ENCODE measurements at places on chromosomes 2 and 18.

- DNase-seq = no peak
These were observed 85.8 kb downstream of the PLEKHM3 start for GRCh38 chr2:207939342-207940108.

DNA sequence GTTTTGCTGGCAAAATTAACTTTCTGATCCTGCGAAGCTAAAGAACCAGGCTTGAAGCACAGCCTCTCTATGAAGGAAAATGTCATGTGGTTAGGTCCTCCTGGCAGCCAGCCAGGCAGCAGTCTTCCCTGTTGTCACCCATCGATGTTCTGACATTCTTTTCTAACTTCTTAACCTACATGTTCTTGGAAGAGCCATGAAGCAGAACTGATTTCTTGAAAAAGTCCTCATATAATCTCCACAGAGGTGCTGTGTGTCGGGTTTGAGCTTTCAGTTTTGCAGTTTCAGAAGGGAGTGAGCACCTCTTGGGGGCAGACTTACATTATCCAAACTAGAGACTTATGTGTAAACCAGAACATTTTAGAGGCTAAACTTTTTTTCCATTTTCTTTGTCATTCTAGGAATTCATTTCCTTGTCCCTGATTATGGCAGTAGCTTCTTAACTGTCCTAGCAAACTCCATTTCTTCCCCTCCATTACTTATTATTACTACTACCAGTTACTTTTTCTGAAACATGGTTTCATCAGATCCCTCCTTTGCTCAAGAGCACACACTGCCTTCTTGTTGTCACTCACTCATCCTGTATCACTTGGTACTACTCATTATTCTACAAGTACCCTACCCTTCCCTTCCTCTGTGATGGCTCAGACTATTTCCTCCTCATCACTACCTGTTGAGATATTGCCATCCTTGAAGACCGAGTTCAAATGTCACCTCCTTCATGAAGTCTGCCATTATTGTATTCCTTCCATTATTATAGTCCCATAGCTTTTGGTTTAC, 31.1 kb downstream of the DOK1 start:
- no peak for DNase-seq

- no peak for DNase-seq
These were observed 68.4 kb downstream of the ID2 start for GRCh38 chr2:8750221-8750620.

GRCh38 chr2:25920336-25920735, 42.0 kb upstream of the ASXL2 start:
- no peak for DNase-seq

GRCh38 chr2:96301865-96302264, 3.5 kb downstream of the SNRNP200 start:
- no peak for DNase-seq

GRCh38 chr2:137383391-137383790, 580.9 kb upstream of the HNMT start:
- DNase-seq = no peak

DNA sequence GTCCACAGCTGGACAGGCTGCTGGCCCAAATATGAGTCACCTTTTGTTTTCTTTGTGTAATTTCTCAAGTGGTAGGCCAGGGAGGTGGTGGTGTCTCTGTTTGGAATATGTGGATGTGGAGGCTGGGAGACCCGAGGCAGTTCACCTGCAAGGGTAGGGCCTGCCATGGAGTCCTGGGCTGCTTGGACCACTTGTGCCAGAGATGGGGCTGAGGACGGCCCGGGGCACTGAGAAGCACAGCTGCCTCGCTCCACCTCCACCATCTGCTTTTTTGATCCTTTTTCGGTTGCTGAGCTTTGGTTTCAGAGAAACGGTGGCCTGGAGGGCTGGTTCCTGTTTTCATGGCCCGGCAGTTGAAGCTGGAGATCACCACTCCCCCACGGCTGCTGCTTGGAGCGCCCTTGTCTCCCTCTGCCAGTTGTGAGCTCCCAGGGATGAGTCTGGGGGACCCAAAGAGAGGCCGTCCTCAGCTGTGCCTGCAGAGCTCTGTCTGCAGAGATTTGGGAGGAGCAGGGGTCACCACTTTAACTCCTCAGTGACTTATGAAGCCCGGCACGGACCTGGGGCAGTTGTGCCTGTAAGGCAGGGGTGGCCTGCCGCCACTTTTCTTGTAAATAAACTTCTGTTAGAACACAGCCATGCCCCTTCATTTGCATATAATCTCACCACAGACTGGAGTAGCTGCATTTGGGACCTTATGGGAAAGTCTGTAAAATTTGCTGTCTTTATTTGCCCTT, 67.6 kb upstream of the MCFD2 start:
- DNase-seq = no peak

- DNase-seq = no peak
These were observed 2045.3 kb upstream of the PIK3C3 start for GRCh38 chr18:39909706-39910105.

GRCh38 chr2:159728629-159729028, 16.3 kb downstream of the MARCHF7 start:
- no peak for DNase-seq

GRCh38 chr18:75362435-75362834, 65.1 kb downstream of the SMIM21 start:
- DNase-seq = no peak

DNA sequence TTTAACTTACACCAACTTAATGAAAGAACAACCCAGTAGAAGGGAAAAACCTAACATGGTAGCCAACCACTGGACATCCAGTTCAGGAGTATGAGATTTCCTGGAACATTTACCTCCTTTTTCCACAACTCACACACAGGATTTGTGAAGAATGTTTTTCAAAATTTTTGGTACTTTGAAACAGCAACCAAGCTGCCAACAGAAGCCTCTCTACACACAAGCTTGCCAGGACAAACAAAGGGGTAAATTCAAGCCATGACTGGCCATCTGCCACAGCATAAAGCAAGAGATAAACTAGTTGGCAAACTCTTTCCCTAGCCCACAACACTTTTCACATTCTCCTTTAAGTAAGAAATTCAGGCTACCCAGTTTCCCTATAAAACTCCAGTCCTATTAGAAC, 21.4 kb downstream of the MGAT4A start:
- DNase-seq = no peak

DNA sequence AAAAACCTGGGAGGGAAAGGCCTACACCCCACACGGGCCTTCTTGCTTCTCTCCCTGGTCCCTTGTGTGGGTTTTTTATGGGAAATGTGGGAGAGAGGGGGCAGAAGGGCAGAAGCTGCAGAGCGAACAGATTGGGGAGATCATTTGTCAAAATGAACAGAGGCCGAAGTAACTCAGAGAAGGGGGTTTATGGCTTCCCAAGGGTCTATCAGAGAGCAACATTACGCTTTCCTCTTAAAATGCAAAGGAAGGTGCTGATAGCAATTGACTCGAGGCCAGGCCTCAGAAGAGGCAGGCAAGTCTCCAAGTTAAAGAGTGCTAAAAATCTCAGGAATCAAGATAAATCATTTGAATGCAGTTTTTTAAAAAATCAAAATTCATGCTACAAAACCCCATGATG, 101.5 kb downstream of the SGPP2 start:
- DNase-seq = no peak

DNA sequence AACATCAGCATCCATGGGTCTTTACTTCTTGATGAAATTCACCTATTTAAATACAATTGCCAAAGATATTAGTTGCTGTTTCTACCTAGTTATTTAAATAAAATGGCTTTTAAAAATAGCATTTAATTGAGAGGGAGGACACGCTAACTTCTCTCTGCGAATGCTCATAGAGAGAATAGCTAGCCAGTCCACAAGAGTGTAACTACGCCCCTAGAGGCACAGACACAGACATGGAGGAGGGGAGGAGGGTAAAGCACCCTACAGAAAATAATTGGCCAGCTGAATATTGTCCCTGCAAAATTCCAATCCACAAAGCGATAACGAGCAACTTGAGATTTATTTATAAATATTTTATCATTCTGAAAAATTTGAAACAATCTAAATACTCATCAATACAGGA, 97.0 kb upstream of the PAPOLG start:
- DNase-seq = no peak

- no peak for DNase-seq
These were observed 204.5 kb upstream of the LRATD1 start for GRCh38 chr2:14428056-14428455.

GRCh38 chr2:104425850-104426595, 427.9 kb upstream of the POU3F3 start:
- DNase-seq = no peak

- DNase-seq = no peak
These were observed 88.5 kb downstream of the ZEB2 start for GRCh38 chr2:144431392-144431783.

- no peak for DNase-seq
These were observed 159.2 kb upstream of the ID2 start for GRCh38 chr2:8522687-8523086.

DNA sequence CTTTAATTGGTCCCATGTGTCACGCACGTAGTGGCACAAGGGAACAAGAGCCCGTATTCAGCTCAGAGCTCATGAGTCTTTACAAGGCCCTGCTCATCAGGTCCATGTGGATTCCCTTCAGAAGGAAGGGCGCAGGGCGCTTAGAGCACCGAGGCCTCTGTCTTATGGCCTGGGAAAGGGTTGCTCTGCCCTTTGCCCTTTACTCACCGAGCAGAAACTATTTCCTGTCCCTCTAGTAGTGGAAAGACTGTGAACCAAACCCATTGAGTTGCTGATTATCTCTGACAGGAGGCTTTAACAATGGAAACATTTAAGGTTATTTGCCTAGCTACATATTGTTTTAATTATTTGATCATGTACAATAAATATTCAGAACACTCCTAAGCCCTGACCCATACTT, 102.0 kb upstream of the ACAA2 start:
- no peak for DNase-seq

DNA sequence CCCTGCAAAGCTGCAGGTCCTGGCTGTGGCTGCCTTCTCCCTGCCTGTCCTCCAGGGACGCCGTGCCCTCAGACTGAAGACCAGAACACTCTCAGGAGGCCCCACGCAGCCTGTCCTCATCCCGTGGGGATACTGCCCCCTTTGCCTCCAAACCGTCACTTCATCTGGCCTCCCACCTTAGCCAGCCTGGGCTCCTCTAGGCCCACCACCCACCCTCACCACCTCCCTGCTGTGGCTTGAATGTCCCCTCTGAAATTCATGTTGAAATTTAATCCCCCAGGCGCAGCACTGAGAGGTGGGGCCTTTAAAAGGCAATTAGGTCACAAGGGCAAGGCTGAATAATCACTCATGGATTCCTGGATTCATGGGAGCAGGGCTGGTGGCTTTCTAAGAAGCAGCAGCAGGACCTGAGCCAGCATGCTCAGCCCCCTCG, 198.2 kb downstream of the SEPTIN10 start:
- no peak for DNase-seq

DNA sequence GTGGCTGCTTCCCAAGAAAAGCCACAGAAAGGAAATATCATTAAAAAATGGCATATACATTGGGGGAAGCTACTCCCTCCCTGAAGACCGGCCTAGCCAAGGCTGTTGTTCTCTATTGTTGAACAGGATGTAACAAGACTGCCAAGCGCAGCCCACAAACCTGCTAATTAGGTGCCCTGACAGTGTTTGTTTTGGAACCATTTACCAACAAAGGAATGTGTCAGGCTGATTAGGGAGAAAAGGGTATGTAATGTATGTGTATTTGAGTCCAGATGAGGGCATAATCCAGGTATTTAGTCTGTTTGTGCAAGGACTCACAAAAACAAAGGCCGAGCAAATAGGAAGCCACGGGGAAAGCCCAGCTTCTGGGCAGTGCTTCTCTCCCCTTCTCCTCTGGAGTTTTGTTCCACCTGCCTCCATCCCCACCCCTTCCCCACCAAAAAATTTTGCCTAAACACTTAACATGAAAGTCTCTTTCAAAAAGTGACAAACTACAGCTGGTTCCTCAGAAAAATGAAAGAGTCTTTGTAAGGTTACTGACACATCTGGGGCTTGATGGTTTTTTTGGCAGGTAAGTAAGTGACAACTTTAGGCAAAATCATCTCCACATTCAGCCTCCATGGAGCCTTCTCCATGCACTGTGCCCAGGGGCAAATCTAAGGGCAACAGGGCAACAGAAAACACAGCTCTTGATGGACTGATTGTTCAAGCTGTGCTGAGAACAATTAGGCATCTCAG, 78.3 kb upstream of the FZD5 start:
- no peak for DNase-seq

DNA sequence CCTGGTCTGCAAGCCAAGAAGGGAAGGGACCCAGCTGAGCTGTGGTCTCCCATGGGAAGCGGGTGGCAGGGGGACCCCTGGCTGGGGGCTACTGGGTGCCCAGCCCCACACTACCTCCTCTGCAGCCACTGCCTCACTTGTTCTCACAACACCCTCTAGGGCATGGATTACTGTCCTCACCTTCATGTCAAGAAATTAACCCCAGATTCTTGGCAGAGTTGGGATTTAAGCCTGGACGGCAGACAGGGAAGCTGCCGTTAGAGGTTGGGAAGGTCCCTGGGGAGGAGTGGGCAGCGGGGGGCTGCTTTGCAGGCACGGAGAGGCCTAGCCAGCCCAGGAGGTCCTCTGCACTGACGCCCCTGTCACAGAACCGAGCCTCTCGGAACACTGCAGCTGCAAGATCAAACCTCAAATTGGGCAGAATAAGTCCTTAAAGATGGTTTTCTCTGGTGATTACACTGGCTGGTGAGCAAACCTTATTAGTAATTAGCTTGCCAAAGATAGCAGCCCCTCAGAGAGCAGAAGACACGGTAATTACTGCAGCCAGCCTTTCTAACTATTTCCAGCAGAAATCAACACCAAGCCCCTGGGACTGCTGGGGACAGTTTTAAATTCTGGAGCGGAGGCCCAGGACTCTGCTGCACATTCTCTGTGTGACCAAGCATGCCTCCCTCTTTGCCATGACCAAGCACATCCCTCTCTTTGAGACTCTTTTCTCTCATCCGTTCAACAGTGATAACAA, 35.9 kb downstream of the KCNF1 start:
- DNase-seq = no peak

DNA sequence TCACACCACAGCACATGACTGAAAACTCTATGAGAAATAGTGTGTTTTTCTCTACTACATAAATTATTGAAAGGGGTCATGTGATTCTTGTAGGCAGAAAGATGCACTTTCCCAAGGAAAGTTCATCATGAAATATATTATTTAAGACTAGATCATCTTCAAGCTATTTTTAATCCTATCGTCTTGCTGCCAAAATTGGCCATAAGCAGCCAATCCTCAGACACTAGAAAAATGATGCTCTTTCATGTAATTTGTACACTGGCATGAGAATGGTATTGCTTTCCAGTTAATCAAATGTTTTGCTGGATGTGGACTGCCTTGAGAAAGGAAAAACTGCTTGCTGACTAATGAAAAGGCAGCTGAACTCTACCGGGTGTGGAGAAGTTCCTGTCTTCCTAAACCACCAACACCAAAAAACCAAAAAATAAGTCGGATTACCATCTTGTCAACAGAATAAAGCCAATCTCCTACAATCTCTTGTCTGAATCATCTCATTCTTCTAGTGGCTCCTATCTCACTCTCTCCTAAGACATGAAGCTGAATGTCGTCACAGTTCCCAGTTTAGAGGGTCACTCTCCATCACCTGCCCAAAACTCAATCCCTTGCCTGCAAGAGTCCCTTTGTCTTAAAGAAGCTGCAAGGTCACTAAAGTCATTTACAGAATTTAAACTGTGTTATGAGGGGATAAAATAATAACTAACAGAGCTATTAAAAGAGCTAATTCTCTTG, 5.3 kb downstream of the BCL2 start:
- no peak for DNase-seq

- DNase-seq = no peak
These were observed 306.8 kb downstream of the CELF4 start for GRCh38 chr18:37258819-37259218.

GRCh38 chr18:76621226-76621625, 126.2 kb upstream of the ZNF516 start:
- no peak for DNase-seq

All from activated naive CD8-positive, alpha-beta T cell treated with anti-CD3 and anti-CD28 coated beads, Interleukin-2, amount 50 U/mL, for 16 hours (primary cell).